ENCODE measurements at places on chromosomes 5 and 9.

DNA sequence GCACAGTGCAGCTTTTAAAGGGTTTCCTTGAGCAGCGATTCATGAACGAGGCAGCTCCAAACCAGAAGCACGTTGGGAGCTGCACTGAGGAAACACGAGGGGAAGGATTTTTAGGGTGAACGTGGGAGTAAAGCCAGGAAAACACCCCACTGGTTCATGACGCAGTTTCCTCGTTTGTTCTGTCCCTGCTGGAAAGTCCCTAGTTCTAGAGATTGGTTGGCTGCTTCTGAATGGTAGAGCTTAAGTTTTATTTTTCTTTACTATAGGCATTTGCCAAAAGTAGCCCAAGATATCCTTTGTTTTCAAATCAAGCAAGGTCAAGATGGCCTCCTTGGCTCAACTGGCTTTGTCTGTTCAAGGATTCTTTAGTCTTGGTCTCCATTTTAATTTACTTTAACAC lies 116.5 kb upstream of the CACNA1B start:
- DNase-seq = no peak

DNA sequence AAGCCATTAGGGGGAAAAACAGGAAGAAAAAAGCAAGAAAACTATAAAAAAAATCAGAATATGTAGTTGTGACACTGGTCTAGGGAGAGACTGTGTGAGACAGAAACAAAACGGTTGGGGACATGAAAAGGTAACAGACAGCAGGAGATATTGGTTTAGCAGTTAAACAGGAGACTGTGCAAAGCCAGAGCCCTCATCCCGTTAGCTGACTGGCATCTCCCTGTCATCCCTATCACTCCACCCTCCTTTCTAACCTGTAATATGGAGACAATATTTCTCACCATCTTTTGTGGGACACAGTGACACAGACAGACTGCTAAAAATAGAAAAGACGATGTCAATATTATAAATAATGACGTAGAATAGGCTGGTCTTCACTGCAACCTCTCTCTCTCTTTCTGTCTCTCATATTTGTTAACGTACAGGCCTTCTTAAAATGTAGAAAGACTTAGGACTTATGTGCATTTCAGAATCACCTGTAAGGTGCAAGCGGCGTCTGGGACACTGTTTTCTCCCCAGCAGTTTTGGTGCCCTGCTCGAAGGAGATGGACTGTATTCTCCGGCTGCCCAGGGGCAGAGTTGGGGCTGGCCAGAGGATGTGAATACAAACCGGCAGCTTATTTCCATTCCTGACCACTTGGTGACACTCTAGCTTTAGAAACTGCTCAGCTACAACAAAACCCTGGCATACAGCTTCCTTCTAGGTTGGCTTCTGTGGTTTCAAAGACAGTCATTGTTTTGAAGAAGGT lies 190.6 kb downstream of the MAT2B start:
- no peak for DNase-seq

DNA sequence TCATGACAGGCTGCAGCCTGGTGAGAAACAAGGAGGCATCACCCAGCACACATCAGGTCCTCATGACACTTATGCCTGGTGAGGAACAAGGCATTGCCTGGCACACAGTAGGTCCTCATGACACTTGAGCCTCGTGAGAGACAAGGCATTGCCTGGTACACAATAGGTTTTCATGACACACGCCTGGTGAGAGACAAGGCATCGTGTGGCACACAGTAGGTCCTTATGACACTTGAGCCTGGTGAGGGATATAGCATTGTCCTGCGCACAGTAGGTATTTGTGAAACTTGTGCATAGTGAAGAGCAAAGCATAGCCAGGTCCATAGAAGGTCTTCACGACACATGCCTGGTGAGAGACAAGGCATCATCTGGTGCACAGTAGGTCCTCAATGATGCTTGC lies 23.5 kb downstream of the WHRN start:
- DNase-seq = no peak

DNA sequence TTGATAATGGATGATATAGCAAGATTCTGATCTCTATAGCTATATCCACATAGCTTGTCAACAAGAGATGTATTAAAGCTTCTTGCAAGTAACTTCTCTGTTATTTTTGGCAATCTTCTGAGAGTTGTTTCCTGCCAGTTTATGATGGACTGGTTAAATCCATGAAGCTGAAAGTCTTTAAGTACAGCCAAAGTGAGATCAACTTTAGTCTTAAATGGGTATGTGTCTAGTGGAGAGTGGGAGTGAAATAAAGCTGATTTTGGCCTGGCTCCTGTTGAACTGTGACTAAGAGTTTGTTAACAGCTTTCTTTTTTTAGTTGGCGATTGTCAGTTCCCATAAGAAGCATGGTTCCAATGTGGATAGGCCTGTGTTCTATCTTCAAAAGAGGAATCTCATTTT lies 350.9 kb upstream of the PCSK5 start:
- DNase-seq = no peak

GRCh38 chr5:3858524-3858923 lies 262.9 kb downstream of the IRX1 start:
- no peak for DNase-seq

- no peak for DNase-seq
Observed at GRCh38 chr9:3857091-3857490, 331.3 kb upstream of the RFX3 start.

DNA sequence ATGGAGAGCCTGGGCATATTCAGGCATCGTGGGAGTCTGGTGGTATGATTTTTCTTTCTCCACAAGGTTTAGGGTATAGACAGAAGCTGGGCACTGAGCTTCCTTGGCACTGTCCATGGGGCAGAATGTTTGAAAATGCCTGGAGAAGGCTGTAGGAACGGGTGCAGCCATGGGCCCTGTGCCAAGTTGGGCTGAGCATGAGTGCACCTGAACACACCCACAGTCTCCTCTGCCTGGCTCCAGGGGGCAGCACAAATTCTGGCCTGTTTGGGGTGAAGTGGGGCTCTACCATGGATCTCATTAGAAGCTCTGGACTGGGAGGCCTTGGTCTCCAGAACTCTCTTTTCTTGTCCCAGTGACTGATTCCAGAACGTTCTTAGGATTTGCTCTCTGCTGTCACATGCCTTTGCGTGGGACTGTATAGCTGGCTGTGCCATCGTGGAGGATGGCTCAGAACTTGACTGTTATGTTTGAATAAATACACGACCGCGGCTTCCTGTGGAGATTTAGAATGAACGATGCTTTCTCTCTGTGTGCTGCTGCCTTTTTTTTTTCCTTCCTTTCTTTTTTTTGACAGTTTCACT lies 229.8 kb downstream of the FANCC start:
- no peak for DNase-seq

DNA sequence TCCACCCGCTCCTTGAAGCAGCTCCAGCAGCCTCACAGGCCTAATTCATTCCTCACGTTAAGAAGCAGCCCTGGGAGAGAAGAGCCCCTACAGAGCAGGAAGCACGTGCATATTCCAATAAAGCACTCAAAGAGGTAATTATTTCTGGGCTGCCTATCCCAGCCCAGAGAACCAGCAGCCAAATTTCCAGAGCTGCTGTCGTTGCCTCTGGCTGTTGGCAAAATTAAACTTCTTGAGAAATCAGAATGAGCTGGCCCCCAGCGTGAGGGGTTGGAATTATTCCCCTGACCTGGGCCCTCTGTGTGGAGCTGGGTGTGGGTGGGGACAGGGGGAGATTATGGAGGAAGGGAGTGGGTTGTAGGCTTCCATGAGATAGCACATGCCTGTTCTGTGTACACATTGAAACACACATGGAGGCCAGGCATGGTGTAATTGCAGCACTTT lies 86.8 kb upstream of the HSPA9 start:
- no peak for DNase-seq

- peak; percentile 37 for DNase-seq
Observed at GRCh38 chr5:36728697-36729543, 122.5 kb downstream of the SLC1A3 start.

- no peak for DNase-seq
Observed at GRCh38 chr9:91151718-91152095, 210.0 kb downstream of the AUH start.

DNA sequence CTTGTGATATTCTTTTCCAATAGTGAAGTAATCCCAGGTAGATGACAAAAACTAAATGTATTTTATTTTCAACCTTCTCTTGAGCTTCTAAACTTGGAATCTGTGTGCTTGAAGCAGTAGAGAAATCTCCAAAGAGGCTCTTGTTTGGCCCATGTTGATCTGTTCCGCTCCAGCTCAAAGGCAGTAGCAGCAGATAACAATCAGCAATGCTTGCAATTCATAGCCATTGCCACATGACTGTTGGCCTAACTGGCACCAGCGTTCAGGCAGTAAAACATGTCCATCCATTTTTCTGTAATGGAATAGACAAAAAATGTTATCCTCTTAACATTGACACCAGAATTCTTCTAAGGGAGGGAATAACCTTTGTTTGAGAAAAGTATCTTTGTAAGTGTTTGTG lies 270.7 kb upstream of the MSX2 start:
- DNase-seq = no peak

DNA sequence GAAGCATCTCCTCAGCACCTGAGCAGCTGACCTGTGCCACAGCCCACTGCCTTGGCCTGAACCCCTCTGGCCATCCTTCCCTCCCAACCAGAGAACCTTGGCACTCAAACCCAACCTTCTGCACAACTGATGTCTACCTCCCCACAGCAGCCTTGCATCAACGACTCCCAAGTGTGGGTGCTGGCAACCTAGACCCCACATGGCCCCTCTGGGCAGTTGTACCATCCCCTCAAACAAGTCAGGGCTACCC lies 10.3 kb downstream of the SEPTIN8 start:
- no peak for DNase-seq

DNA sequence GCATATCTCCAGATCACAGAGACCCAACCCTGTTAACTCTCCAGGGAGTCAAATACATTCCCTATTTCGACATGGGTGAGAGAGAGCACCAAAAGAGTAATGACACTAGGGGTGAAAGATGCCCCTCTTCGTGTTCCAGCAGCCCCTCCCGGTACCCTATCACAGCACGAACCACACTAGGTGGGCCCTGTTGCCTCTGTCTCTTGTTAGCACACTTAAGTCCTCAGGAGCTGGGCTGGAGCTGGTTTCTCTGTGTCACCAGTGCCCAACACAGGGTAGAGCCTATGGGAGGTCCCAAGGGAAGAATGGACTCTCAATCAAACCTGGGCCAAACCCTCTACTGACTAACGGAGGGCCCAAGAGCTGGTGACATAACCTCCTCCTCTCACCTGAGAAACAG lies 1.2 kb downstream of the CDK20 start:
- DNase-seq = no peak

DNA sequence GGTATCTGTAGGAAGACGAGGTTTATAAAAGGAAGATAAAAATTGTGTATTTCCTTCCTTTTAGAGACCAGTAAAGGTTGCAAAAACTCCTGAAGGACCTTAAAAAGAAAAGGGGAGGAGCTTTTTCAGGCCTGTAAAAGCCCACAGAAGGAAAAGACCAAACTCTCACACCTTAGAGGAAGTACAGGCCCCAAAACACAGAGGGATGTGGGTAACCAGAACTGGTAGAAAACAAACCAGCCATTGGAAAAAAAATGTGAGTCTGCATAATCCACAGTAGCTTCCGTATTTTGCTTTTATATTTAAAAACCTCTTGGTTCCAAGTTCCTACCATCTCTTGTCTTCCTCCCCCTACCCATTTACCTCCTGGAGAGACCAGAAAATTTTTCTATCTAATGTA lies 8.5 kb downstream of the GIN1 start:
- no peak for DNase-seq

DNA sequence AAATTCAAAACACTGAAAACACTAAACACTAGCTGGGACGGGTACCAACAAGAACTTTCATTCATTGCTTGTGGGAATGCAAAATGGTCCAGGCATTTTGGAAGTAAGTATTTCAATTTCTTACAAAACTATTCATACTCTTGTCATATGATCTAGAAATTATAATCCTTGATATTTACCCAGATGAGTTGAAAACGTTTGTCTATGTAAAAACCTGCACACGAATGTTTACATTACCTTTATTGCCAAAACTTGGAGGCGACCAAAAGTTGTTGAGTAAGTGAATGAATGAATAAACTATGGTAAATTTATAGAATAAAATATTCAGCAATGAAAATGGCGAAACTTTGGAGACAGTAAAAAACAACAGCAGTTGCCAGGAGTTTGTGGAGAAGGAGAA lies 222.1 kb upstream of the EDIL3 start:
- DNase-seq = no peak
